ENCODE measurements at places on chromosomes 6 and 20. TPM values are rescaled to one million over a fixed set of nuclear protein-coding genes. Genes with fewer than 3 reads are reported as not detected.

Gene GABBR1
- total RNA-seq = 166 TPM

Gene MYCT1
- 15.6 TPM for total RNA-seq

Gene FKBP5
- 112 TPM for total RNA-seq

Gene C6orf58
- total RNA-seq = not detected

Gene ZSCAN31
- total RNA-seq = 0.21 TPM

- no peak overlapping the region for H3K4me3 ChIP-seq
- DNase-seq = no peak
- no peak overlapping the region for H3K27ac ChIP-seq
- H3K4me1 ChIP-seq = no peaks in the 10 kb centered on the region
- H3K36me3 ChIP-seq = no peaks in the 10 kb centered on the region
Observed at GRCh38 chr6:133817460-133818047, 71.4 kb upstream of the TCF21 start.

DNA sequence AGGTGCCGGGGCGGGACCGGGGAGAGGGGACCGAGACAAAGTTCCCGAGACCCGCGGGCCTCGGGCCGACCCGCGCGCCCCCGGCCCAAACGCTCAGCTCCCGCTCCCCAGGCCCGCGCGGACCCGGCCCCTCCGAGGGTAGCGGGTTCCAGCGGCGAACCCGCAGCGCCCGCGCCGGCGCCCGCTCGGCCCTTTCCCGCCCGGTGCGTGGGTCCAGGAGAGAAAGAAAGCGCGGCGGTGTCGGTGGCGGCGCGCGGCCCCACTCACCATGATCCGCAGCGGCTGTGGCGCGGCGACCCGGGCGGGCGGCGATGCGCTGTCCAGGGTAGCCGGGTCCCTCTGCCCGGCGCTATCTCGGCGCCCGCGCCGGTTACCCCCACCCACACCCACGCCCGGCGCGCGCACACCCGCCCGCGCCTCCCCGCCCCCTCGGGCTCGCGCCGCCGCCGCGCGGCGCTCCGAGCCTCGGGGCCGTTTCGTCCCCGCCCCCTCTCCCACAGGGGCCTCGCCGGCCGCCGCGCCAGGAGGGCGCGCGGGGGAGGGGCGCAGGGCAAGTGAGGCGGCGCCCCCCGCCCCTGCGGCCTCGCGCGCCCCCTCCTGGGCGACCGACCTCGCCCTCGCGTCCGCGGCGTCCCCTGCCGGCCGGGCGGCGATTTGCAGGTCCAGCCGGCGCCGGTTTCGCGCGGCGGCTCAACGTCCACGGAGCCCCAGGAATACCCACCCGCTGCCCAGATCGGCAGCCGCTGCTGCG, at the start of gene ELOVL2:
ELOVL2 (minus strand) TSS at position 345 of the 751 bp plus-strand sequence; CDS start at position 270, 75 bp downstream.
- no peak within 1 kb of the TSS for H3K27ac ChIP-seq
- no peaks in the 10 kb centered on the region for H3K36me3 ChIP-seq
- H3K4me3 ChIP-seq = peak within 1 kb of the TSS; percentile 72
- DNase-seq = no peak
- H3K27me3 ChIP-seq = peaks cover 8% of the 10 kb centered on the region

GRCh38 chr6:33961691-33962090, 157.9 kb upstream of the MLN start:
- H3K27me3 ChIP-seq = no peaks in the 10 kb centered on the region
- H3K4me3 ChIP-seq = no peak overlapping the region
- no peaks in the 10 kb centered on the region for H3K4me1 ChIP-seq
- H3K36me3 ChIP-seq = no peaks in the 10 kb centered on the region
- no peak overlapping the region for H3K27ac ChIP-seq

- no peak for DNase-seq
- no peak overlapping the region for H3K27ac ChIP-seq
- no peak overlapping the region for H3K4me3 ChIP-seq
Observed at GRCh38 chr6:37647765-37648085, 50.0 kb downstream of the MDGA1 start.

- H3K27me3 ChIP-seq = no peaks in the 10 kb centered on the region
- H3K4me3 ChIP-seq = no peak overlapping the region
- no peak overlapping the region for H3K27ac ChIP-seq
- H3K4me1 ChIP-seq = no peaks in the 10 kb centered on the region
- no peaks in the 10 kb centered on the region for H3K36me3 ChIP-seq
- DNase-seq = no peak
Observed at GRCh38 chr6:77853401-77853800, 200.6 kb downstream of the MEI4 start.

DNA sequence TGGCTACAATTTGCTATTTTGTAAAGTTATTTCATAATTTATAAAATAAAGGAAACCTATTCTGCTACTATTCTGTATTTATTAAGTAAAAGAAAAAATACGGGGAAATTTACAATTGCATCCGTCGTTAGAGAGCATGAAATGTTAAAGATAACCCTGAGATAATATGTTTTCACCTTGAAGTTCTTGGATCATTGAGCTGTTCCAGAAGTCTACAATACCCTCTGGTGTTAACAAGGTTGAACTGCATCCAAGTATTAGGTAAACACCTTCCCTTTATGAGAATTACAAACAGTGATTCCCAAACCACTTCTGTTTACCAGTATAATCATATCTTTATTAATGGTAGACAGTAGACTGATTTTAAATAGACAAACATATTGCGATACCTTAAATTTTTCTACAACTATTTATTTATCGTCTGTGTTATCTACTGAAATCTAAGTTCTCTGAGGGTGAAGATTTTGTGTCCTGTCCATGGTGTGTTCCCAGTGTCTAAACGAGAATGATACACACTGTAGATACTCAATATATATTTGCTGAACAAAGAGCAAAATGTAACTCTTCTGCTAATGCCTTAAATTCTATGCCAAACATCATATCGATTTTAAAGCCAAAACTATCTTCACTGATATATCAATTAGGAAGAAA, 28.2 kb downstream of the TBC1D32 start:
- no peak for DNase-seq
- H3K4me1 ChIP-seq = no peaks in the 10 kb centered on the region
- H3K27me3 ChIP-seq = no peaks in the 10 kb centered on the region
- H3K4me3 ChIP-seq = no peak overlapping the region

- H3K27ac ChIP-seq = no peak overlapping the region
- no peak overlapping the region for H3K4me3 ChIP-seq
- no peaks in the 10 kb centered on the region for H3K4me1 ChIP-seq
- H3K36me3 ChIP-seq = no peaks in the 10 kb centered on the region
- no peaks in the 10 kb centered on the region for H3K27me3 ChIP-seq
Observed at GRCh38 chr6:158150701-158151100, 17.4 kb downstream of the SERAC1 start.

DNA sequence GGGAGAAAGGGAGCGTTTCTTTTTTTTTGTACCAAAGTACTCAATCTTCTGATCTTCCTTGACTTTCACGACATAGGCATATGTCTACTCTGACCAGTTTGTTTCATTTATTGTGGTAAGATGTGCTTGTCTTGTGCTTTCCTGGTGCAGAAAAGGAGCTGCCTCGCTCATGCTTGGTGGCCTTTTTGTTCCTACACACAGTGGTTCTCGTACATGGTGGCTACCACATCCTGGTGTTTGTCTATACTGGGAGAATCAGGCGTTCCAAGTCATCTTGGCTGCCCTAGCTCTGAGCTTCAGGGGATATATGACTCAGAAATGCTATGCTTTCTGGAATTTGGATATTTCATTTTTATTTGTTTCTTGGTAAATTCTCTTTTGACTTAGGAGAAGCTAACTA, 31.8 kb downstream of the MYB start:
- no peaks in the 10 kb centered on the region for H3K27me3 ChIP-seq
- H3K4me3 ChIP-seq = no peak overlapping the region
- DNase-seq = no peak
- H3K27ac ChIP-seq = no peak overlapping the region

DNA sequence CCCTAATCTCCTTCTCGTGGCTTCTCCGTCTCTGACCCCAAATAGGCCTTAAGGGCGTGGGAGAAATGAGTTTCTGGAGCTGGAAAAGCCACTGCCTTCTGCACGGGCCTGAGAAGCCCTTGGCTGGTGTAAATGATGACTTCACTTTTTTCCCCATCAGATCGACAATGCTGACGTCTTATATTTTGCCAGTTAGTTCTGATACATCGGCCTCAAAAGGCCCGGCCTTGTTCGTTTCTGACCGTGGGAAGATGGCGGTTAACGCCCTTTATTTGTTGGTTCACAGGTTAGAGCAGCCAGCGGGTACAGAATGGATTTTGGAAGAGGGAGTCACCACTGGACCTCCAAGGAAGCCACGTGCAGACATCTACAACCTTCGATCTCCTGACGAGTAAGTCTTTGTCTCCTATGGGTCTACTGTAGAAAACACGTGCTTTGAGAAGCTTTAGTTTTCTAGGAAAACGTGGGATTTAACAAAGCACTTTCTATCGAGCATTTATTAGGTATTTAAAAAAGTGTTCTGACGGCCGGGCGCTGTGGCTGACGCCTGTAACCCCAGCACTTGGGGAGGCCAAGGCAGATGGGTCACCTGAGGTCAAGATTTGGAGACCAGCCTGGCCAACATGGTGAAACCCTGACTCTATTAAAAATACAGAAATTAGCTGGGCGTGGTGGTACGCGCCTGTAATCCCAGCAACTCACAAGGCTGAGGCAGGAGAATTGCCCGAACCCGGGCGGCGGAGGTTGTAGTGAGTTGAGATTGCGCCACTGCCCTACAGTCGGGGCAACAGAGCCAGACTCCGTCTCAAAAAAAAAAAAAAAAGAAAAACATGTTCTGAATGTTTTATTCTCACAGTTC, 1.2 kb upstream of the ZNFX1 start:
- DNase-seq = no peak
- H3K27me3 ChIP-seq = no peaks in the 10 kb centered on the region
- peaks cover 23% of the 10 kb centered on the region for H3K4me1 ChIP-seq
- peak overlapping the region; percentile 94 for H3K27ac ChIP-seq
- peak overlapping the region; percentile 98 for H3K4me3 ChIP-seq

- H3K4me3 ChIP-seq = peak overlapping the region; percentile 75
- peaks cover 26% of the 10 kb centered on the region for H3K4me1 ChIP-seq
- peak; percentile 72 for DNase-seq
Observed at GRCh38 chr20:49276161-49276960, 1.5 kb downstream of the ZNFX1 start.

- no peak overlapping the region for H3K27ac ChIP-seq
- no peaks in the 10 kb centered on the region for H3K27me3 ChIP-seq
- no peak overlapping the region for H3K4me3 ChIP-seq
- no peak for DNase-seq
- H3K36me3 ChIP-seq = no peaks in the 10 kb centered on the region
Observed at GRCh38 chr6:124539096-124539495, 423.1 kb upstream of the RNF217 start.

DNA sequence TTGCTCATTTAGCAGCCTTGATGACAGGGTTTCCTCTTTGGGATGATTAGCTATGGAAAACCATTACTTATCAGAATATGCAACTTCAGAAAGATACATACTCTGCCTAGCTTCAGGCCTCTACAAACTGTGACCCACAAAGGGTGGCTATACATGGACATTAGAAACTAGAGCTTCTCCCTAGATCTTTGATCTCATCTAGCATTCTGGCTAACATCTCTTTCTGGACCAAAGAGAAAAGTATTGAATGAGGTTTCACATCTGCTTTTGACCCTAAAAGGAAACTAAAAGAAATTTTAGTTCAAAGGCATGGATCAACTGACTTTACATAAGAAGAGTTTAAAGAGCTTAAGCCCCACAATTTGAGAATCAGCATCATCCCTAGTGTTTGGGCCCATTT, 12.4 kb upstream of the HMGN3 start:
- H3K27me3 ChIP-seq = no peaks in the 10 kb centered on the region
- no peak overlapping the region for H3K4me3 ChIP-seq
- DNase-seq = no peak
- H3K36me3 ChIP-seq = no peaks in the 10 kb centered on the region
- H3K4me1 ChIP-seq = no peaks in the 10 kb centered on the region

DNA sequence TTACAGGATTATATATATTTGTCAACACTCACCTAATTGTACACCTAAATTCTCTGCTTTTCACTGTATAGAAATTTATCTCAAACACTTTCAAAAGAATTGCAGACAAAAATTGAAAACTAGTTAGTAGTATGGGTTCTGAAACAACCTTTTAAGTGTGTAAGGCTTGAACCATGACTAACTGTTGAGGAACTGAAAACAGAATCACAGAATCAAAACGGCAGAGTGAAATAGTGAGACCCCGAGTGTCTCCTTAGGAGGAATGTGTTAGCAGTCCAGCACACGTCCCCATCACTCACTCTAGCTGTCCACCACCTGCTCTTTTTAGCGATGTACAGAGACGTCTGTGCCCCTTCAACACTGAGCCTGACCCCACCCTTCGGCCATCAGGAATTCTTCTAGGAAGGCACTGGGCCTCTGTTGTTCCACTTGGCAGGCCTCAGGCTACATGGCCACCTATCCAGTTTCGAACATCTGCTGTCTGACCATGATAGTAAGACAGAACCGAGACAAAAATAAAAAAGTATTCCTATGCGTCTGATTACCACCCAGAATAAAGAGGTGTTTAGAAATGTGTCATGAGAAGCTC, 227.4 kb downstream of the C6orf118 start:
- DNase-seq = no peak
- H3K27me3 ChIP-seq = no peaks in the 10 kb centered on the region
- no peaks in the 10 kb centered on the region for H3K4me1 ChIP-seq
- no peaks in the 10 kb centered on the region for H3K36me3 ChIP-seq
- H3K4me3 ChIP-seq = no peak overlapping the region

GRCh38 chr20:478010-478948, 15.9 kb upstream of the TBC1D20 start:
- DNase-seq = no peak
- H3K4me3 ChIP-seq = no peak overlapping the region
- H3K4me1 ChIP-seq = no peaks in the 10 kb centered on the region
- H3K27ac ChIP-seq = no peak overlapping the region
- H3K27me3 ChIP-seq = no peaks in the 10 kb centered on the region

DNA sequence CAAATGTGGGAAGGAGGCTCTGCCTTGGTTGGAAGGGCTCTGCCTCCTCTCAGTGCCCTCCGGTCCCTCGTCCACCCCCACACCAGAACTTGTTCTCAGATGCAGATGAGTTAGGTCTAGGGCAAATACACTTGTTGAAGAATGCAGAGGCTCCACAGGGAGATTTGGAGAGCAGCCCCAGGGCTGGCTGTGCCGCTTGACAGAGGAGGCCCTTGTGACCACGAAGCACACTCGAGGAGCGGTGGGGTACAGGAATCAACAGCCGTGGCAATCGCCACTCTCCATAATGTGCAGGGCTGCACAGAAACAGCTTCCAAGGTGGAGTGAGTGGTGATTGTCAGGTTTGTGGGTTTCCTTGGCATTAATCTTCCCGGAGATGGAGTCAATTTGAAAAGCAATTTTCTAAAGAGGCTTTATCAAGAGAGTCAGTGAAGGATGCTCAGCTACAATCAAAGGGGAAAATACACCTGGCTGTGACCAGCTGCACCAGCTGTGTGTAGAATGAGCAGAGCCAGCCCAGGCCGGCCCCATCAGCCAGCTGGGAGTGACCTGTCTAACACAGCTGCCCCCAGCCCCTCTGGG, 59.5 kb downstream of the BFSP1 start:
- no peak overlapping the region for H3K4me3 ChIP-seq
- no peak overlapping the region for H3K27ac ChIP-seq
- no peak for DNase-seq
- no peaks in the 10 kb centered on the region for H3K27me3 ChIP-seq
- H3K36me3 ChIP-seq = no peaks in the 10 kb centered on the region

All from ascending aorta (tissue), 2 donors.